Hematopoietic multipotent progenitor cell treated with erythropoietin and hydrocortisone succinate and interleukin-3 and kit ligand, for 17 days (in vitro differentiated cells): ENCODE measurements at places on chromosomes 7 and 10.

DNA sequence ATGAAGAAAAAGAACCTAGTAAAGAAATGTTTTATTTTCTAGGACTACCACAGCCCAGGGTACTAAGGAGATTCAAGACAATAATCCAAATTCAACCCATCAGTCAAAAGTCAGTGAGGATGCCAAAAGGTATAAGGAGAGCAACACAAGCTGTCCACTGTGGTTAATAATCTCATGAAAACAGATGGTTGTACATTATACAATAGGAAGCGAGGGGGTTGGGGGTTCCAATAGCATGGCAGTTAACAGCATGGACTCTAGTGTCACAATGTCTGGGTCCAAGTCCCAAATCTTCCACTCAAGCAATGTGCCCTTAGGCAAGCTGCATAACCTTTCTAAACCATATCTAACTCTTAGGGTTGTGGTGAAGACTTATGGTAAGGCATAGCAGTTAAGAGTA is 35.1 kb downstream of the BRAF start:
- no peak for DNase-seq

DNA sequence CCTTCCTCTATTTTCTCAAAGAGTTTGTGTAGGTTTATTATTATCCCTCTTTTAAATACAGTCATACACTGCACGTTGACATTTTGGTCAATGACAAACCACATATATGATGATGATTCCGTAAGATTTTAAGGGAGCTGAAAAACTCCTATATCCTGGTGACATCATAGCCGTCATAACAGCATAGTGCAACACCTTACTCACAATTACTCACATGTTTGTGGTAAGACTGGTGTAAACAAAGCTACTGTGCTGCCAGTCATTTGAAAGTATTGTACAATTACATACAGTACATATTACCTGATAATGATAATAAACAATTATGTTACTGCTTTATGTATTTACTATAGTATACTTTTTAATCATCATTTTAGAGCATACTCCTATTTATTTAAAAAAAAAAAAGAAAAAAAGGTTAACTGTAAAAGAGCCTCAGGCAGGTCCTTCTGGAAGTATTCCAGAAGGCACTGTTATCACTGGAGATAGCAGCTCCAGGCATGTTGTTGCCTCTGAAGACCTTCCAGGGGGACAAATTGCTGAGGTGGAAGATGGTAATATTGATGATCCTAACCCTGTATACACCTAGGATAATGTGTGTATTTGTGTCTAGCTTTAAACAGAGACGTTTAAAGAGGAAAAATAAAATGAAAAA is 123.3 kb upstream of the CDK1 start:
- no peak for DNase-seq

- DNase-seq, result no peak
These were observed 141.6 kb downstream of the C1GALT1 start for GRCh38 chr7:7323921-7324320.

DNA sequence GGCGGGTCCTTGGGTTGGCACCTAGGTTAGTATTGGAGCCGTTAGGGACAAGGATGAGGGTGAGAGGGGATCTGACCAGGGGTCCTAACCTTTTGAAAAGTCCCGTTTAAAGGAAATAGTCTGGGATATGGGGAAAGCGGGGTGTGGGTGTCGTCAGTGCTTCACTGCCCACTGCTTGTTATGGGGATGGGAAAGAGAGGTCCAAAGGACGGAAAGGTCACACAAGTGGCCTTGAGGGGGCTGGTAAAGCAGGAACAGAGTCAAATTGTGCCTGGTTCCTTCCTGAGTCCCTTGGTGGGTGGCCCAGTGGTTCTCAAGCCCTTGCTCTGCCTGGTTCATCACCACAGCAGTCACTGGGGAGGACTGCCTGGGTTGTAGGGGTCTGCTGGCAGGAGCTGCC is 2.6 kb upstream of the ZNF775 start:
- DNase-seq, result no peak

DNA sequence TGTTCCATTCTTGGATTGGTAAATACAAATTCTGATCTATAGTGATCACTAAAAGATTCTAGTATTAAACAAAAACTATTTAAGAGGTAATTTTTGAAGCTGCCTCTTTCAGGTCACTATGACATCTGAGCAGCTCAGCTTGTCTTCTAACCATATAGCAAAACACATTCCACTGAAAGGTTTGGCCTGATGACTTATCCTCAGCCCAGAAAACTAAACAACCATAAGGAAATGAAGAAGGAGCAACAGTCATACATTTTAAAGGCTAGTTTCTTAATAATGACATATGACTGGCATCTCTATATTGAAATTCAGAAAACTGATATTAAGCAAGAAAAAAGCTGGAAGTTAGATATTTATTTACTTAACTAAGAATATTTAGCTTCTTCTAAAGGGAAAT is 24.6 kb downstream of the NT5C2 start:
- DNase-seq, result no peak

GRCh38 chr7:51346126-51346525 is 29.5 kb upstream of the COBL start:
- DNase-seq, result no peak

DNA sequence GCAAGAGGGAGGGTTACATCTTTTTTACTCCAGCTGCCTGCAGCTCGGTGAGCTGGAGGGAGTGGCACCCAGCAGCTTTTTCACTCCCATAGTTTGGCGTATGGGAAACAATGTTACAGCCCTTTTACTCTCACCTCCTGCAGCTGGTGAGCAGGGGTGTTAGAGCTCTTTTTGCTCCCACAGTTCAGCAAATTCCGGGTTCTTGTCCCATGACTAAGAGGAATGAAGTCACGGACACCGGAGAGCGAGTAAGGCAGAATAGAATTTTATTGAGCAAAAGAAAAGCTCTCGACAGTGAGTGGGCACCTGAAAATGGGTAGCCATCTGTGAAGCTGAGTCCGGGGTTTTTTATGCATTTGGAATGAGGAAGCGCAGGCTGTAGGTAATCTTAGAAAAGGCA is 446.6 kb downstream of the GFRA1 start:
- DNase-seq, result no peak

GRCh38 chr10:73803680-73804286 is 7.6 kb downstream of the NDST2 start:
- DNase-seq, result no peak

GRCh38 chr10:1643908-1644179 is 93.5 kb downstream of the ADARB2 start:
- DNase-seq, result no peak

DNA sequence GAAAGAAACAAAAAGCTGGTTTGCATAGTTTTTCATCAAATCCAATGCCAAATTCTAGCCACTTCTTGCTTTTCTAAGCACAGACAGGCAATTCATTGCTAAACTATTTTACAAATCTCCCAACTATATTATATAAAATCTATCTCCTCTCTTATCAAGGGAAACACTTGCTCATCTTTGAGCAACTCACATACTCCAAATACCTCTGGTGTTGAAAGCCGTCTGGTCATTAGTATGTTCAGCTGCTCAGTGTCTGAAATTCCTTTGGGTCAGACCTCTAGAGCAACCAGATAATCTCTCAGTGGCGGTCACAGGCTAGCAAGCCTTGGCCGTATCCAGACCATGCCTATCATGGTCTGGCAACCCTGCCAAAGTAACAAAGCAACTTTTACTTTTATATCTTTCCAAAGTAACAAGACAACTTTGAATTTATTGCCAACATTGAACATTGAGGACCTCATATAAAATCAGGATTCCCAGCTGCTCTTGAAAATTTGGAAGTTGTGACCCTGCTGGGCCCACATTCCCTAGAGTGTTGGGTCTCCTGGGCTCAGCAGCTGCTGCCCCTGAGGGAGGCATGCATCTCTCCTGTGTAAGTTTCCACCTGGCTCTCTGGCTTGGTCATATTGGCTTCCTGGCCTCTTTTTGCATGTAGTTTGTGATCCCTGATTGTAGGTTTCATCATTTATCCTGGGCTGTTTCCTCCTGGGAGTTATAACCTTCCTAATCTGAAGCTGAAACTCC is 56.8 kb upstream of the LANCL2 start:
- no peak for DNase-seq

- no peak for DNase-seq
These were observed 166.4 kb downstream of the PPP1R17 start for GRCh38 chr7:31853380-31853779.
